EL (cell line): ENCODE measurements at places on chromosomes 1 and 21.
A peak's percentile ranks its signal among the peaks of the same experiment; 100 is the strongest.

GRCh38 chr1:155976062-155976912 lies 2.1 kb downstream of the ARHGEF2 start:
- peak; percentile 84 for DNase-seq

GRCh38 chr1:201191653-201192260 lies 1.1 kb downstream of the IGFN1 start:
- peak; percentile 93 for DNase-seq

DNA sequence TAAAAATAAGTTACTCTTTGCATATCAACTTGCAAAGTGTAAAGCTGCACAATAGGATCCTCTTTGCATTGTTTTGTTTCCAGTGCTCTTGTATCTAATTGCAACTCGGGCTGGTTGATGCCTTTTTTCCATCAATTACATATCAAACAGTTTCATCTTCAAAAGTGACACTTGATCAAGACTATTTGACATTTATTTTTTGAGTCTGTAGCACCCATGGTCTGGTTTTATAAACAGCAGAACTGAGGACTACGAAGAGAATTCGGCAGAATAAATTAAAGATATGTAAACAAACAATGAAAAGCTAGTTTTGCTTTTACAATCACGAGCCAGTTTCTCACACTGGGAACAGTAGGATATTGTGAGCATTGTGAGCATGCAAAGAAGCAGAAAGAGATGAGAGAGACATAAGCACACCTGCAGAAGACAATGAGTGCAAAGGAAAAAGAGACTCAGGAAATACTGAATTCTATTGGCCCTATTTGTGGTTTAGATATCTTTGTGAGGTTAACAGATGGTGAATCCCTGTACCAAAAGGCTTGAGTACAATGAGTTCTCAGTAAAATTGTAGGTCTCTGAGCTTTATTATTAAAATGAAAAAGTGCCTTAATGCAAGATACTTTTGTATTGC lies 45.4 kb downstream of the RPL5 start:
- DNase-seq: no peak

DNA sequence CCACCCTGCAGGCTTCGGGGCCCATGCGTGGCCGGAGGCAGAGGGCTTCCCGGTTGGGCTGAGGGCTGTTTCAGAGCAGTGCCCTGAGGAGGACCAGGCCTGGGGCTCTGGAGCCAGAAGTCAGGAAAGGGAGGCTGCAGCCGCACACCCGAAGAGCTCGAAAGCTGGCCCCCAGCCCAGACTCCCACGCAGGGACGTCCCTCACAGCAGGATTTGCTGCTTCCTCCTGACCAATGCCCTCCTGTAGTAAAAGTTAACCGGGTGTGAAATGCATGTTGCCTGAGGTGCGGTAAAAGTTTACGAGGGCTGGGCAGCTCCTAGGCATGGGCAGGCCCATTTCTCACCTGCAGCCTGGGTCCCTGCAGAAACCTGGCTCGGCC lies 101.5 kb upstream of the ARHGEF16 start:
- DNase-seq: no peak

GRCh38 chr1:245585252-245585959 lies 430.6 kb downstream of the KIF26B start:
- peak; percentile 71 for DNase-seq

GRCh38 chr1:214404571-214405213 lies 123.7 kb downstream of the SMYD2 start:
- DNase-seq: peak; percentile 59

DNA sequence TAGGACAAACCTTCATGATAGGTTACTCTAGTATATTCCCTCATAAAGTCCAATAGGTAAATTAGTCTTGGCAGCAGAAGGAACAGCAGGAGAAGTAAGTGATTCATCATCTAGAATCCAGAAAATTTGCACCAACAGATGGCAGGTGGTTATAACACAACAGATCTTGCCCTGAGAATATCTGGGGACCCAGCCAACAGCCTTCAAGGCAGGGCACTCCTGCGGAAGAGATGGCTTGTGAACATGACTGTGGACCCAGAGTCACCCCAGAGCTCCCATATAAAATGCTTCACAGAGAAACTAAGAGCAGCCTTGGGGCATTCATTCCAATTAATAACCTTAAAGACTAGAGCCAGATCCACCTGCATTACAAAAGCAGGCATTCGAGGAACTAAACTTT lies 7.9 kb upstream of the PLA2G2C start:
- no peak for DNase-seq

- DNase-seq: peak; percentile 74
Measured at GRCh38 chr1:32761253-32761877, 55.8 kb downstream of the YARS1 start.

GRCh38 chr1:110607536-110608230 lies 1.5 kb upstream of the KCNA2 start:
- DNase-seq: no peak

- peak; percentile 97 for DNase-seq
Measured at GRCh38 chr1:203663294-203663693, 36.7 kb downstream of the ATP2B4 start.

GRCh38 chr1:152743371-152744145 lies 14.3 kb upstream of the KPRP start:
- no peak for DNase-seq

DNA sequence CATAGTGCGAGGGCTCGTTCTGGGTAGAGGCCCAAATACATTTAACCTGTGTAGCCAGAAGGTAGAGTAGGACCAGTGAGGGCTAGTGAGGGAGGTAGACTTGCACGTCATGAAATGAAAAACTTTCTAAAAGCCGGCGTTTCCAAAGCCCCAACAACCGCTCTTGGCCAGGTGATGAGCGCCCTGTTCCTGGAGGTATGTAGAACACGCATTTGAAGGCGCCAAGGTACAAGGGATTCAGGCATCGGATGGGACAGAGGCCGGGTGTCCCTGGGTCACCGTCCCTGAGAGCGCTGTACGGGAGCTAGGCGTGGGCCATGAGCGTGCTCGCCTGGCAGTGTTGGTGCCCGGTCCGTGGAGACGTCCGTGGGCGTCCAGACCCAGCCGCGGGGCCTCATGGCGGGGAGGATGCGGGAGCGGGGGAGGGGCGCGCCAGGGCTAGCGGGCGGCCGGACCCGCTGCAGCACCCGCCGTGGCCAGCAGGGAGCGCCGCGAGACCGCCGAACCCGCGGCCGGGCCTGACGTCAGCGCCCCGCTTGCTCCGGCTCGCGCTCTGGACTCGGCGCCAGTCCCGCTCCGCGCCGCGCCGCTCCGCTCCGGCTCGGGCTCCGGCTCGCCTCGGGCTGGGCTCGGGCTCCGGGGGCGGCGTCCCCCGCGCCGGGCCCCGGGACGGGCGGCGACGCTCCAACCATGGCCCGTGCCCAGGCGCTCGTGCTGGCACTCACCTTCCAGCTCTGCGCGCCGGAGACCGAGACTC lies at the start of gene PTPRU:
Gene PTPRU, plus strand, starts transcription at position 568 of the 757 bp plus-strand sequence. Its CDS starts 123 bp downstream, at position 691.
- DNase-seq: peak; percentile 66

GRCh38 chr1:243742819-243743218 lies 107.2 kb downstream of the AKT3 start:
- DNase-seq: peak; percentile 88

DNA sequence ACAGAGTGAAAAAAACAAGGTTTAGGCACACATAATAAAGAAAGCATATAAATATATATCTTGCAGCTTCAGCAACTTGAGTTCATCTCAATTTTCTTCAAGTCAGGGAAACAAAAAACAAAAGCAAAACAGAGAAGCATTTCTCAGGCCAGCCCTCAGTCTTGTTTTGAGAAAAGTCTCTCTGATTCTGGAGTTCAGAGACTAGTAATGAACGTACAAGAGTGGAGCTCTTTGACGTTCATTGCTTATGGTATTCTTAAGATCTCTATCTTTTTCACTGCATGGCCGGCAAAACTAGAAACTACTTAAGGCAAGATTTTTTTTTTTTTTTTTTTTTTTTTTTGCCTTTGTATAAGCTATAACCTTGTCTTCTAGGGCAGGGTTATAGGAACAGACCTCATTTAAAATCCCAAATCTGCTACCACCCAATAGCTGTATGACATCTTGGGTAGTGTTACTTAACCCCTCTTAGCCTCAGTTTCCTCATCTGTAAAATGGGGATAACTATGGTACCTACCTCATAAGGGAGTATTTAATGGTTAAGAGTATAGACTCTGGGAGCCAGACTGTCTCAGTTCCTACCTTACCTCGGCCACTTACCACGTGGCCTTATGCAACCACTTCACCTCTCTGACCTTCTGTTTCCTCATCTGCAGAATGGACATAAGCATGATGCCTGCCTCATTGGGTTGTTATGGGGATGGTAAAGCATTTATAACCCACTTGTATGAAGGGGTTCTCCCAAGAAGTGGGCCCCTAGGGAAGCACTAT lies 33.6 kb downstream of the LMO4 start:
- no peak for DNase-seq

DNA sequence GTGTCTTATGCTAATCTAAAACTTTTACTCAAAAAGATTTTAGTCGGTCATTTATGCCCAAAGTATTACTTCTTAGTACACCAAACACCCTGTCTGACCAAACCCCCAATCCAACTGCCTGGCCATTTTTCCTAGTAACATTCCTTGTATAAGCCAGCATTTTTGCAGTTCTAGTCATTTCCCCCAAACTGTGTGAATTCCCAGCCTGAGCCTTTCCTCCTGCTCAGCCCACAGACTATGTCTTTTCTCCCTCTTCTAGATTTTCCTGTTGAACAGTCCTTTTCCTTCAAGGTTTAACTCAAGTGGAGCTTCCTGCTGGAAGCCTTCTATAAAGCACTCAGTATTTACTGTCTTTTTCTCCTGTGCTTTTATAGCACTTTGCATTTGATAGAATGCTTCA lies 843.8 kb downstream of the USP25 start:
- DNase-seq: peak; percentile 80

DNA sequence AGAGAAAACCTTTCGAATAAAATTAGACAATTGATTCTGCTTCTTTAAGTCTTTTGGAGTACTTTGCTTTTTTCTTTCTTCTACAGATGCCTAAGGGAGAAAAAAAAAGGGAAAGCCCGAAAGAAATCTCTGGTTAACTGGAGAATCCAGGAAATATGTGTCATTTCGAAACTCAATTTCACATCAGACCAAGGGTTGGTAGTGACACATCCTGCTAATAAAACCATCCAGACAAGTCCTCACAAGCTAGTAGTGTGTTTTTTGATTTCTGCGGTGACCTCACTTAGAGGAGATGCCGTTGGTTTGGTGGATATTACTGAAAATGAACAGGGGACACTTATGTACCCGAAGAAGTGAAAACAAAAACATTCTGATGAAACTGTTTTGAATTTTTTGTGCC lies 726.5 kb upstream of the ADAMTS5 start:
- DNase-seq: peak; percentile 91

DNA sequence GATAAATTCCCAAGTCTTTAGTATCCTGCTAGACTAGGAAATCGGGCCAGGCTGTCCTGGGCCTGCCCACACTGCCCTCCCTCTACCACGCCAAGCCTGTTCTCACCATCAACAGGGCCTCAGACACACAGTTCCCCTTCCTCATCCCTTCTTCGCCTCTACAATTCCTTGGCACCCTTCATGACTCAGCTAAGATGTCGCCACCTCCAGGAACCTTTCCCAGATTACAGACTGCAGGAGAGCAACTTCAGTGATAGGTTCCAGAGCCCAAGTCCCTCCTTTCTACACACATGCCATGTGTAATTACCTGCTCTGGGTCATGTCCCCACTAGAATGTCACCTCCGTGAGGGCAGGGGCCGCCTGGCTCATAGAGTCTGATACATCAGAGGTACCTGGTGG lies 3.3 kb downstream of the RIMS3 start:
- no peak for DNase-seq

GRCh38 chr1:11654137-11654938 lies at the start of the genes FBXO2 and FBXO44:
FBXO2 (minus strand) TSS chr1:11654429; CDS start chr1:11654340, 89 bp downstream.
FBXO44 (plus strand) TSS chr1:11654877; CDS start chr1:11655836, 959 bp downstream.
- DNase-seq: peak; percentile 21

DNA sequence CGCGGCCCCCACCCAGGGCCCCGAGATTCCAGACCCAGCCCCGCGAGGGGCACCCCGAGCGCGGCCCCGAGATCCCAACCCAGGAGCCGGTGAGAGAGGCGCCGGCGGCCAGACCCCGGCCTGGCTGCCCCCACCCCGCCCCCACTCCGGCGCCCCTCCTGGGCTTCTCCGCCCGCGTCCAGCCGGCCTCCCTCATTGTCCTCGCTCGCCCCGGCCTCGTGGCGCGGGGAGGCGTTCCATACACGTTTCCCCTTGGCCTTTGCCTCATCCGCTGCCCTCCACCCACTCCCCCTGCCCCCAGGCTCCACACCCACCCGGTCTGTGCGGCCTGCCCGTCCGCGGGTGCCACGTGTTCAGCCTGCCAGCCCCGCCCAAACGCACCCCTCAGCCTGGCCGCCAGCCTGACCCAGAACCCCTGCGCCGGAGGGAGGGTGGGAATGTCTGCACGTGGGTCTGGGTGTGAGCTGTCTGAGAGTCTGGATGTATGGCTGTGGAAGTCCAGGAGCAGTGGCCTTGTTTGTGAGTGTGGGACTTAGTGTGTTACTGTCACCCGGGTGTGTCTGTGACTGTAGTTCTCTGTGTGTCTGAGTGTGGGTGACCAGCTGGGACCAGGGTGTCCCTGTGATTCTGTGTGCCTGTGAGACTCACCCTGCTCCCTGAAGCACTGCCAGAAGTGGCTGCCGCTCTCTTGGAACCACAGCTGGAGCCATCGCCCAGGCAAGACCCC lies 681 bp downstream of the B4GALT2 start:
- DNase-seq: peak; percentile 74

- no peak for DNase-seq
Measured at GRCh38 chr1:32373996-32374592, 11.8 kb downstream of the TSSK3 start.

GRCh38 chr1:159751031-159751430 lies 29.7 kb upstream of the DUSP23 start:
- DNase-seq: no peak

DNA sequence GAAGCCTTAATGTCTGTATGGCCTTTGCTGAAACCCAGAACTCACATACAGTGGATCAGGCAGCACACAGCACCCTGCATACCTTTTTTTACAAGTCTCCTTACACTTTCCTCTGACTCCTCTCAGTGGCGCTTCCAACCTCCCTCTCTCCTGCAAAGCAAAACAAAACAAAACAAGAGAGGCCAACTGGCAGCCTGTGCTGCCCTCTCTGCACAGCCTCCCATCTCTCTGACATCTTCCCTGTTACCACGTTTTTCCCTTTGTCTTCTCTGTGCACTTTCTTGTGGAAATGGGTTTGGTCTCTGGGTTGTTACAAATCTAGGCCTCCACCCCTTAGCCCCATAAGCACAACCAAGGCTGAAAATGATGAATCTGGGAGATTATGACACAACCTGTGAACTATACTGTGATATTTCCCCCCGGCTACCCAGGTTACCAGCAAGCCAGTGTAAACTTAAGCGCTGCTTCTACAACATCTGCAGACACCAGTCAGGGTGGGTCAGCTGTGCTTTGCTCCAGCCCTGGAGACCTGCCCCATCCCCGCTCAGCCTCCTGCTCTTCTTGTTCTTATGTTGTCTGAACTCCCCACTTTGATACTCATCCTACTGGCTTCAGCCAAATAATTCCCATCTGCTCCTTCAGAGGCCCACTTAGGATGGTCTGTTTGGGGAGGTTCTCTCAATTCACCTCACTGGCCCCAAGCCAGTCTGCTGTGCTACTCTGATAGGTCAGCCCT lies 54.9 kb upstream of the FMOD start:
- DNase-seq: no peak

GRCh38 chr1:200887772-200888348 lies 6.8 kb upstream of the INAVA start:
- DNase-seq: no peak

GRCh38 chr1:71298633-71299032 lies 217.8 kb upstream of the ZRANB2 start:
- DNase-seq: no peak
